ENCODE measurements at places on chromosomes 11 and 22.

DNA sequence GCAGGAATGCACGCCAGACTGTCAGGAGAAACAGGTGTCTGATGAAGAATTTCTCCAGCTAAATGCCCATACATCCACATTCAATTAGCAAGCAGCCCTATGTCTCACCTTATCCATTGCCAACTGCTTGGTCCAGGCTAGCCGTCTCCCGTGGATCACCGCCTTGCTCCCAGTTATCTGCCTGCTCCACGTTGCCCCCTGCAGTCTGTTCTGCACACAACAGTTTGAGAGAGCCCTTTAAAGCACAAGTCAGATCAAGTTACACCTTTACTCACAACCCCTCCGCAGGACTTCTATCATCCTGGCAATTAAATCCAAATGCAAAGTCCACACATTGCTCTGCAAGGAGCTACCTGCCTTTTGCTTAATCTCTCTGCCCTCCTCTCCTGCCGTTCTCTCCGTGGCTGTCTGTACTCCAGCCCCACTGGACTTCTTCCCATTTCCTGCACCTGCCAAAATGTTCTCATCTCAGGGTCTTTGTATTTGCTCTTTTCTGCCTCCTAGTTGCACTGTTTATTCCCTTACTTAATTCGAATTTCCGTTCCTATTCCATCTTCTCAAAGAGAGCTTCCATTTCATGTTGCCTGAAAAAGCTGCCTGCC lies 185.3 kb upstream of the LARGE1 start:
- DNase-seq, result no peak

DNA sequence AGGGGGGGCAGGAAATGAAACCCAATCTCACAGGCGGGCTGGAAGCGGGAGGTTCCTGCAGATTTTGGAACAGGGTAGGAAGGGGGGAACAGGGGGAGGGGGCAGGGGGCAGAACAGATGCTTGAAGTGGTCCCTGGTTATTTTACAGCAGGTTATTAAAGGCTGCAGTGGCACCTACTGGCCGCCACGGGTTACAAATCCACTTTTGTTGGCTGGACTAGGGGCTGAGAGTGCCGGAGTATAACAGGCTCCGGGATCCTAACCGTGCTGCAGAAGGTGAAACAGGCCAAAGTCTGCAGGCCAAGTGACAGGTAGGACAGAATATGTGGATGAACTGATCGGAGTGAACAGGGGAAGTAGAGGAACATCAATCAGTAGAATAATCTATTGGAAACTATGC lies 2.5 kb downstream of the ROBO3 start:
- no peak for DNase-seq

GRCh38 chr11:22703040-22703439 lies 36.6 kb downstream of the GAS2 start:
- DNase-seq, result peak; percentile 76

DNA sequence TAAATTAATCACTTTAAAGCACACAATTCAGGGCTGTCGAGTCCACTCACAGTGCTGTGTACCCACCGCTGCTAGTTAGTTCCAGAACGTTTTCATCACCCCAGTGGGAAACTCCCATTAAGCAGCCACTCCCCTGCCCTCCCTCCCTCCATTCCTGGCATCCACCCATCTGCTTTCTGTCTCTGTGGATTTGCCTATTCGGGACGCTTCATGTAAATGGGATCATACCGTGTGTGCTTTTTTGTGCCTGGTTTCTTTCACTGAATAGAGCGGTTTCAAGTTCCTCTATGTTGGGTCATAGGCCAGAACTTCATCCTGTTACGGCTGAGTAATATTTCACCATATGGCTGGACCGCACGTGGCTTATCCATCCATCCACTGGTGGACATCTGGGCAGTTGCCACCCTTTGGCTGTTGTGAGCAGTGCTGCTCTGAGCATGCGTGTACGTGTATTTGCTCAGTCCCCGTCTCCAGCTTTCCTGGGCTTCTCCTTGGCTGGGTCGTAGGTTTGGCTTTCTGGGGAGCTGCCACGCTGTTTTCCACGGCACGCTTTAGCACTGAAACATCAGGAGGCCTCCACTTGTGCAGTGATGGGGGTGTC lies 30.1 kb downstream of the ARHGAP8 start:
- DNase-seq, result peak; percentile 44

DNA sequence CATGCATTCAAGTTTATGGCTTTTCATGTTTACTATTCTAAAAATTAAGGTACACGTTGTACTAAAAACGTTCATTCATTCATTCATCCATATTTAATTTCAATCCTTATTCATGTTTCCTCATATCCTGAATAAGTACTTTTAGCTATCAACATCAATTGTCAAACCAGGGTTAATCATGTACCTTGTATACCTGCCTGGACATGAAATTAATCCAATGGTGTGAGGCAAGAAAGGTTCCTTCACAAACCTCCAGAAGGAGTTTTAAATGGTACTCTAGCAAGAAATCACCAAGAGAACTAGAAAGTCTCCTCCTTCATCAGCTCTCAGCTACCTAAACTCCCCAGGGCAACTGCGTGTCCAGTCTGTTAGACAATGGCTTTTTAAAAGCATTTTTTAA lies 33.4 kb downstream of the TMEM123 start:
- no peak for DNase-seq

DNA sequence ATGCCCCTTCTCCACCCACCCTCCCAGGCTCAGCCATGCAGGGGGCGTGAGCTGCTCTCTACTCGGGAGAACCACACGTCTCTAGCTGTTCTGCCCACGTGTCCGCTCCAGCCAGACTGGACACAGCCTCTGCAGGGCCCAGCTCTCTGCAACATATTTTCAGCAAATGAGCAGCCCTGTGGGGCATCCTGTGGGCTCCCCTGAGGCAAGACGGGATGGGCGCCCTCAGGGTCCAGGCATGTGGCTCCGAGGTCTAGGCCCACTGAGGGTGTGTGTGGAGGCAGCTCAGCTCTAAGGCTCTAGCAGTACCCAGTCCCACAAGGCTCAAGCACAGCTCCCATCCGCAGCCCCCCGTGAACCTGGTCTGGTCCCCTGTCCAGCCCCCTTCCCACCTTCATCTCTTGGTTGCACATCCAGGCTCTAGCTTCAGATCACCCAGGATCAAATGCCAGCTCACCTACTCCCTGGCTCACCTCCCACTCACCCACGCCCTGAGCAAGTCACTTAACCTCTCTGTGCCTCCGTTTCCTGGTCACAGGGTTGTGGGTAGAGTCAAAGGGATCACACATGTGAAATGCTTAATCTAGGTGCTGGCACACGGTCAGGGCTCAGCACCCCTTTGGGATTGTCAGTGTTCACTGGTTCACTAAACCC lies 57.8 kb upstream of the TCF20 start:
- DNase-seq, result no peak

DNA sequence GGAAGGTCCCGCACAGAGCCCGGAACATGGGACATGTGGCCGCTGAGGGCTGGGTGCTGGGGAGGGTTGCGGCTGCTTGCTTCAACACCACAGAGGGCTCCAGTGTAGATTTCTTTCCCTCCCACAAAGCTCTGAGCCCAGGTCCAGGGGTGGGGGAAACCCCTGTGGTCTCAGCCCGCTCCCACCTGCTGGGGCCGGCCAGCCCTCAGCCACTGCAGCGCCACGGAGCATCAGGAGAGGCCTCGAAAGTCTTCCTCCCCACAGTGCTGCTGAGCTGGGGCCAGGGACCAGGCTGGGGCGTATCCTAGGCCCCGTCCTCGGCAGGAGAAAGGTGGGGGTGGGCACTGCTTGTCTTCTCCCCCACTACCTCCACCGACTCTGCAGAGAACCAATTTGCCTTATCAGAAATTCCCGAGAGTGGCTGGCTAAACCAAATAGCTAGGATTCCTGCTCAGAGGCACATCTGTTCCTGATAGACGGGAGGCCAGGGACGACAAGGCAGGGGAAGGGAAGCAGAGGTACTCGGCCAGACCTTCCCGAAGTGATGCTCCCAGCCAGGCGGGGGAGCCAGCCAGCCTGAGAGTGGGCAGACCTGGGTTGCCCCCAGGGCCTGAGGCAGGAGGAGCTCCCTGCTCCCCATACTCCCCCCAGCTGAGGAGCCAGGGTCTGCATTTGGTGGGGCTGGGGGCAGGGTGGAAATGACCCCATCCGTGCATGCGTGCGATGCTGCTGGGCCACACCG lies 18.7 kb downstream of the IGF2 start:
- DNase-seq, result no peak

GRCh38 chr22:44686873-44687600 lies 15.0 kb upstream of the PRR5 start:
- DNase-seq, result no peak

GRCh38 chr11:113349528-113349927 lies 35.1 kb downstream of the TTC12 start:
- DNase-seq, result no peak

DNA sequence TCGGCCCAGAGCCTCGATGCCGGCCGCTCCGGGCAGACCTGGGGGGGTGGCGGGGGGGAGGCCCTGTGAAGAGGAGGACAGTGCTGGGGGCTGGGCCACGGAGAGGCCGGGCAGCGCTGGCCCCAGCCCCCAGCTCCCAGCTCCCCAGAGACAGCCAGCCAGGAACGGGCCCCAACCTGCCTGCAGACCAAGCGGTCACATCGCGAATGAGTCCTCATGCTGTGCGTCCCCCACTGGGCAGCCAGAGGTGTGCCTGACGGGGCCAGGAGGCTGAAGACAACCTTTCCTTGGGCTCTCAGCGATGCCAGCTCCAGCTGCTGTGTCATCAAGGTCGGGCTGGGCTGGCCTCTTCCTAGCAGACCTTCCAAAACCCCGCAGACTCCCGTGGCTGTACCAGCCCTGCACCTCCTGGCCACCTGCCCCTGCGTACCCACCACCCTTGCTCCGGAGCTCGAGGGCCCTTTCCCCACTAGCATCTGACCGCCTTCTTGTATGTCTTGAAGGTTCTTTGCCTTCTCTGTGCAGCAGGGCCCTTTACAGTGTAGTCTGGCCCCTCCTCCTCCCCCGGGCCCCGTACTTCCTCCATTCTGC lies 88.4 kb downstream of the CDKN1C start:
- no peak for DNase-seq

- no peak for DNase-seq
Observed at GRCh38 chr22:32233091-32233490, 22.1 kb downstream of the SLC5A4 start.

GRCh38 chr11:28447226-28447625 lies 339.0 kb downstream of the METTL15 start:
- no peak for DNase-seq

Measured in NCI-H2081 (cell line).